Heart left ventricle (tissue), 16 donors: ENCODE measurements at places on chromosomes 11 and 22. TPM values are rescaled to one million over a fixed set of nuclear protein-coding genes. Genes with fewer than 3 reads are reported as not detected.

The HTR3A gene
- not detected for total RNA-seq

The FOSL1 gene
- total RNA-seq, result 1.1 TPM

The MPZL2 gene
- 9.7 TPM for total RNA-seq

The OR8H1 gene
- not detected for total RNA-seq

The MGAT3 gene
- total RNA-seq, result 3.9 TPM

DNA sequence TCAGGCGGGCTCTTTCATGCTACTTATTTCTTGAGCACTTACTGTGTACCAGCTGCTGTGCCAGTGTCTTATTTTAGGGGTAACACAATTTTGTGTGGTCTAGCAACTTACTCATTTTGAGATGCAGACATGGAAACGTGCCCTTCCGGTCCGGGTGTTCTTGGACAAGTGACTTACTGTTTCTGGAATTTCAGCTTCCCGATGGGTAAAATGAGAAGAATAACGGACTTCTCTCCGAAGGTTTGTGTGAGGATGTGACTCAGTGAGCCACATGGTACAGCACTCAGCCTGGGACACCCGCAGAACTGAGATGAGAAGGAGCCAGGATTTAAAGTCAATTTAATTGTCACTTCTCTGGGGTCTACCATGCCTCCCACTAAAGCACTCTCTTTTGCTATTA lies 114.5 kb upstream of the SYT13 start:
- DNase-seq, result no peak

DNA sequence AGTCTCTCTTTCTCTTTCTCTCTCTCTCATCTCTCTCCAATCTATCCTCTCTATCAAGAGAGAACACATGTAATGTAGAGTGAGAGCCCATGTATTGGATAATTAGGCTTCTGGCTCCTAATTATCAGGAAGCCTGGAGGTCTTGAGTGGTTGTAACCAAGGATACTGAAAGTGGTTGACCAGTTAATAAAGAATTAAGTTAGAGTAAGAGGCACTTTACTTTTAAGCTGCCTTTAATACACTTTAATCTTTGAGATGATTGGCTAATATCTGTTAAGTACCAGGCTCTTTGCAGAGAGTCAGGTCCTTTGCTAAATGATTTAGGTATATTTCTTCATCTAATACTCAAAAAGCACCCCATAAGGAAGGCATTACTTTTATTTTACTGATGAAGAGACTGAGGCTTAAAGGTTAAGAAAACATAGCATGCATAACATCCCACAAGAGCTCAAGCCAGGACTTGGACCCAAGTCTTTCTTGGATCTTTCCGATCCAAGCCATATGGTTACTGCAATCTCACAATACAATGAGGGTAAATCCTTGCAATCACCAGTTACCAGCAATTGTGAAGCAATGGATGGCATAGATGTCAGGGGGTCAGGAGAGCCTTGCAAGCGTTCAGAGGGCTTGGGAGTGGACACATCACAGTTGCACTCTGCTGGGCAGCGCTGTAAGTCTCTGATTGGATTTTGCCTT lies 22.1 kb downstream of the CD44 start:
- DNase-seq, result no peak

- DNase-seq, result no peak
Observed at GRCh38 chr22:26225207-26225606, 55.9 kb downstream of the SEZ6L start.

DNA sequence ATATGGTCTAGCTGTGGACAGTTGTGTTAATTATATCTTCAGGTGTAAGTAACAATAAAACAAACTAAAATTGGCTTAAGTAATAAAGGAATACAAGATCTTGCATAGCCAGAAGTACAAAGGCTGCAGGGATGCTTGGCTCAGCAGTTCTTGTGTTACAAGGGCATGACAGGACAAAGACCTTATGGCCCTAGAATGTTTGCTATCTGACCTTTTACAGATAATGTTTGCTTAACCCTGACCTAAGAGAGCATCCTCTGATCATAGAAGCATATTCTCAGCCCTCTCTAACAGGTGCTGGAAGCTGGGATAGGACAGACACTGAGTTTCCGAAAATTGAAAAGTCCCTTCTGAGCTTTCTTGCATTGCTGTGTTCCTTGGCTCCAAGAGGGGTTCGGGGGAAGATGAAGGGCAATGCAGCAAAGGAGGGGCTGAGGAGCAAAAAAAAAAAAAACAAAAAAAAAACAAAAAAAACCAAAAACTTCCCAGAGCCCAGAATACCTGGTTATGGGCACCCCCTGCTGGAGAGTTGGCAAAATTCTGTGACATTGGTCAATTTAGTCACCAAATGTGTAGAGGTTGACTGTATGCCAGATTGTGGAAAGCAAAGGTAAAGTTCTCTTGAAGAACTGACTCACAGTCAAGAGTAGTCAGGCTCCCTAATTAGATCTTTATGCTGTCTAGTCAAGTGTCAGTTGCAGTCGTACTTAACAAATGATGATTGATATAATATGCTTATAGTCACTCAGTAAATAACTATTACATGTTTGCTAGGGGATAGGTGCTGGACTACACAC lies 10.4 kb upstream of the HIKESHI start:
- DNase-seq, result no peak

DNA sequence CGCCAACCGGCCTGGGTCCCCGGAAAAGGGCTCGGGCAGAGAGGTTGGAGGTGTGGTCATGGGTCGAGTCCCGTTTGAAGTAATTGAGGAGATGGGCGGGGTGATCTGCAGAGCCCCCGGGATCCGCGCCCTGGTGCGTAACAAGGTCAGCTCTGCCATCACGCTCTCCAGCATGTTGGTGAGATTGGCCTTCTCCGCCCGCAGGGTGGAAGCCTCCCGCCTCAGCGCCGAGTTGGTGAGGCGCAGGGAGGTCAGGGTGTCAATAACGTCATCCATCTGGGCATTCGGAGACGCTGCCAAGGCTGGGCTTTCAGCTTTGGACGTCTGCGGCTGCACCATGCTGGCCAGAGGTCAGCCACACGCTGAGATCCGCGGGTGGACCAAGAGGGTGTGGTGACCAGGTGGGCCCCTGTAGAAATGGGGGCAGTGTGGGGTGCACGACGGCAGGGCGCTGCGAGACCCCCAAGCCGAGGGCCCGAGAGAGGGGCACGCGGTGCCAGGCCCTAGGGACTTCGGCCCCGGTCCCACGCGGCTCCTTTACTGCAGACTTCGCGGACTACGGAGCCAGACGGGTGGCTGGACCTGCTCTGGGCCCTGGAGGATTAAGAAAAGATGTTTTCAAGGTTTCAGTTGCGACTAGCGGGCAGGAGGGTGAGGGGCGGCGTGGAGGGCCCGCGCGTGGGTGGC lies 672 bp downstream of the RTL6 start:
- DNase-seq, result peak; percentile 64

DNA sequence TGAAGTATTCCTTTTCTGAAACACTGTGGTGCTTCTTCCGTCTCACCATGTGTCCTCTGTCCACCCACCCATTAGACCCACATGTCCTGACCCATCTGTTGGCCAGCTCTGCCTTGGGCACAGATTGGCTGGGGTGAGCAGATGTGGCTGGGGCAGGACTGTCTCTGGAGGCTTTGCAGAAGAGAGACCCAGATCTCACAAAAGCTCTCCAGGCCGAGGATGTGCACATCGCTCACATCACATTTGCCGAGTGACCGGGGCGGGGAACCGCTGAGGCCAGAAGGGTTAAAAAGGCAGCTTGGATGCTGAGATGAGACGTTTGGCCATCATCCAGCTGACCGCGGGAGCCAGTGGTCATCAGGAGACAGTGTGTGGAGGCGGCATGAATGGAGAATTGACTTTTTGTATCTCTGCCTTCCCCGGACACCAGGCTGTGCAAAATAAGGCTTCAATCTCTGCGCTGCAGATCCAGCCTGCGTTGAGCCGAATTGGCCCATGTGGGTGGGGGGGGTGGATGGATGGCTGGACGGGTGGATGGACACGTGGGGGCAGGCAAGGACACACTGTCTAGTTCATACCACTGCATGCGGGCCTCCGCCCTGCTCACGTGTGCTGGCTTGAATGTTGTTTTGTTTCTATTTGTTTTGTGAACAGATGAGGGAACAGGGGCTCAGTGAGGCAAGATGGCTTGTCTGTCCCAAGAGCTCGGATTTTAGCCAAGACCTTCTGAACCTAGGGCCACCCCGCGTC lies 6.1 kb downstream of the IFITM10 start:
- no peak for DNase-seq

- DNase-seq, result no peak
Observed at GRCh38 chr11:8333376-8333775, 69.7 kb upstream of the LMO1 start.

GRCh38 chr22:28146401-28147314 lies 227.6 kb upstream of the PITPNB start:
- DNase-seq, result no peak

- no peak for DNase-seq
Observed at GRCh38 chr22:44179196-44179988, 1.3 kb upstream of the PARVG start.

DNA sequence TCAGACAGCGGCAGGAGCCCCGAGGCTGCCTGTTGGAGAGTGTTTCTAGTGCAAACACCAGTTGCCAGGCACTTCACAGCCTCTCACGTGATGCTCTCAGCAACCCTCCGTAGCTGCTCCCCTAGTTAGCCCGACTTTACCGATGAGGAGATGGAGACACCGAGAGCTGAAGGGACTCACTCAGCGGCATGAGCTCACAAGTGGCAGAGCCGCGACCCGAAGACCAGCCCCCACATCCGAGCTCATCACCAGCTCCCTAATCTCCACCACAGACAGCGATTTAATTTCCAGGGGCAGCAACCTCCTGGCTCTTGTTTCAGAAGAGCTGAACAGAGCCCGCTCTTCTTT lies 28.7 kb upstream of the RTL6 start:
- DNase-seq, result no peak

GRCh38 chr11:108587109-108587508 lies 6.5 kb downstream of the EXPH5 start:
- DNase-seq, result no peak

DNA sequence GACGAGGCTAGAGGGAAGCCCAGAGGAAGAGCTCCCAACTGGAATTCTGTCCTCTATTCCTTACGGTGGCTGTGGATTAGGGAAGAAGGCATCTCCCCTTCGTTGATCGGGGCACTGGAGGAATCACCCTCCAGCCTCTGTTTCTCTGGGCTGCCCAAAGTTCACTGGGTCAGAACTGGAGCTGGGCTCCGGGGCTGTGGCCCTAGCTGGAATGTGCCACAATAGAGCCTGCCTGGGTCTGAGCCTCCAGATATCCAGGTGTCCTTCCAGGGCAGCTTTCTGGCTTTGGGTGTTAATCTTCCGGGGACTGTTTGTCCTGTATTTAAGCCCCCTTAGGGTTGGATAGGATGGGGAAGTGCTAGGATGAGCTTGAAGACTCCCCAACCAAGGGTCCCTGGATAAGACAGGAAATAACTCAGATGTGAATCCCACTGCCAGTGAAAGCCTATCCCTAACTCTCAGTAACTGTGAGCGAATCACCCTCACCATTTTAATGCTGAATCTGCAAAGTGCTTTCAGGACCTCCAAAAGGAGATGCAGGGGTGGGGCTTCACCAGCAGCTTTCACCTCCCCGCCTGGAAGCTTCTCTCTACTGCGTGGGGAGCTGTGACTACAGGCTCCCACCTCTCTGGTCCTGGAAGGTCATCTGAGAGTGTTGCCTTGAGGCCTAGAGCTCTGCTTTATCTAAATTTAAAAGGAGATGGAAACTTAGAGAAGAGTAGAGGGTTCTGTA lies 9.5 kb downstream of the YPEL4 start:
- DNase-seq, result no peak

GRCh38 chr11:65422633-65423515 lies at the start of gene NEAT1:
NEAT1 (plus strand) TSS chr11:65422798.
- peak; percentile 98 for DNase-seq

DNA sequence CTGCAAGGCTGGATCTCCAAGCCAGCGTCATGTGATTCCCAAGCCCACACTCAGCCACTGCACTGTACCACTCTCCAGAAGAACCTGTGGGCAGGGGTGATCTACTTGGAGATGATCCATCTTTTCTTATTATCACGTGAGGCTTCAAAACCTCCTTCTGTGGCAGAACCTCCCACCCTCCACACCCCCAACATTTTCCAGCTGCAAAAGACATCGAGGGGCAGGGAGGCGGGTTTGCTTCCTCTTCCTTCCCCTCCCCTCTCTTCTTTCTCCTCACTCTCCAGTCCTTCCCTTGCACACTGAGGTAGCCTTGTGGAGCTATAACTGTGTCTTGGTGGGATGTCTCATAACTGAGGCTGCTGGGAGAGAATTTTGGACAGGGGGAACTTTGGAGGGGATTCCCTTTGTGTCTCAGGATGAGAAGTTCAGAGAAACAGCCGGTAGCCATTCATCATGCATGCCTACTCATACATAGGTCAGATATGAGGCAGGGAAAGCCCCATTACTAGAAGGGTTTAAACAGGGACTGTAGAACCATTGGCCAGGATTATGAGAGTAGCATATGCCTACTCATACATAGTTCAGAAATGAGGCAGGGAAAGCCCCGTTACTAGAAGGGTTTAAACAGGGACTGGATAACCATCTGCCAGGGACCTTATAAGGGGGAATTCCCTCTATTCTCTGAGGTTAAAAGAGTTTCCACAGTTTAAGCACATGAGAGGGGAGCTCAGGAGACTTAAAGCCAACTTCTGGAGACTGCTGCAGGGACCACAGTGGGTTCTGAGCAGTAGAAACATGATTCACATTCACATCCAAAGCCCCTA lies 420.7 kb upstream of the CADM1 start:
- no peak for DNase-seq

DNA sequence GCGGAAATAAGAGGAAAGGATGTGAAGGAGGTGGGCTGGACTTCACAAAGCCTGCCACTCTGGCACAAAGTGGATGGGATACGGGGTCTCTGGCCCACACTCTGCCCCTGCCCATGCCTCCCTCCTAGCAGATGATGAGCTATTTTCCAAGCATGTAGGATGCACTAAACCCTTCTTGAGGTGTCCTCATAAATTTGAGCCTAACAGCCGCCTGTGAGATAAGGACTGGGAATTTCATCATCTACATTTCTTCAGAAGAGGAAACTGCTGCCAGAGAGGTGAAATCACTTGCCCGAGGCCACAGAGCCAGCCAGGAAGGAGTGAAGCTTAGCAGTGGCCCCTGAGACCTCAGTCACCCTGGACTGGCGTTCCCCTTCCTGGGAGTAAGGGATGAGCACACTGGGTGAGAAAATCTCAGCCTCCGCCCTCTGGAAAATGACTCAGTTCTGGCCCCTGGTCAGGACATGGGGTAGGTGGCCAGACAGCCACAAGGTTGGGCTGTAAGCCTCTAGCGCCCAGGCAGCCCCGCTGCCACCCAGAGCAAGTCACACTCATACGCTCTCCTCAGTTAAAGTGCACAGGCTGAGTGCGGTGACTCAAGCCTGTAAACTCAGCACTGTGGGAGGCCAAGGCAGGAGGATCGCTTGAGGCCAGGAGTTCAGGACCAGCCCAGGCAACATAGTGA lies 27.9 kb downstream of the MB start:
- DNase-seq, result peak; percentile 56

DNA sequence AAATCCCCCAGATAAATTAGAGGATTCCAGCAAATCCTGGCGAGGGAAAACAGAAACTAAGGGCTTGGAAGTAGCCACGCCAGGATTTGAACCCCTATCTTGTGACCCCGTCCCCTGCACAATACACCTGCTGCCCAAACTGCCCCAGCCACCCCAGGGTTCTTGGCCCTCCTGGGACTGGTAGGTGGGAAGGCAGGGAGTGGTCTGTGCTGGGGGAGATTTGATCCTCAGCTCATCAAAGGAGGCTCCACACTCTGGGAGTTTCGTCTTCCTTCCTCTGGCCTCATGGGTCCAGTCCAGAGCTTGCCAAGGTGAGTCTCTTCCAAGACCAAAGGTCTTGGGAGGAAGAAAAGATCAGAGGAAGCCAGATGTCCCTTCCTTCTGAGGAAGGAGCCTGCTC lies 4.5 kb upstream of the CHST1 start:
- DNase-seq, result no peak

- DNase-seq, result no peak
Observed at GRCh38 chr11:14446701-14447169, 52.9 kb downstream of the COPB1 start.

- DNase-seq, result no peak
Observed at GRCh38 chr11:41775296-41775695, 315.8 kb upstream of the LRRC4C start.
